ENCODE measurements at places on chromosomes 2 and 18.

- DNase-seq = no peak
Observed at GRCh38 chr2:112836163-112836560, 417 bp downstream of the IL1B start.

- no peak for DNase-seq
Observed at GRCh38 chr2:231743376-231744116, 35.2 kb downstream of the PTMA start.

DNA sequence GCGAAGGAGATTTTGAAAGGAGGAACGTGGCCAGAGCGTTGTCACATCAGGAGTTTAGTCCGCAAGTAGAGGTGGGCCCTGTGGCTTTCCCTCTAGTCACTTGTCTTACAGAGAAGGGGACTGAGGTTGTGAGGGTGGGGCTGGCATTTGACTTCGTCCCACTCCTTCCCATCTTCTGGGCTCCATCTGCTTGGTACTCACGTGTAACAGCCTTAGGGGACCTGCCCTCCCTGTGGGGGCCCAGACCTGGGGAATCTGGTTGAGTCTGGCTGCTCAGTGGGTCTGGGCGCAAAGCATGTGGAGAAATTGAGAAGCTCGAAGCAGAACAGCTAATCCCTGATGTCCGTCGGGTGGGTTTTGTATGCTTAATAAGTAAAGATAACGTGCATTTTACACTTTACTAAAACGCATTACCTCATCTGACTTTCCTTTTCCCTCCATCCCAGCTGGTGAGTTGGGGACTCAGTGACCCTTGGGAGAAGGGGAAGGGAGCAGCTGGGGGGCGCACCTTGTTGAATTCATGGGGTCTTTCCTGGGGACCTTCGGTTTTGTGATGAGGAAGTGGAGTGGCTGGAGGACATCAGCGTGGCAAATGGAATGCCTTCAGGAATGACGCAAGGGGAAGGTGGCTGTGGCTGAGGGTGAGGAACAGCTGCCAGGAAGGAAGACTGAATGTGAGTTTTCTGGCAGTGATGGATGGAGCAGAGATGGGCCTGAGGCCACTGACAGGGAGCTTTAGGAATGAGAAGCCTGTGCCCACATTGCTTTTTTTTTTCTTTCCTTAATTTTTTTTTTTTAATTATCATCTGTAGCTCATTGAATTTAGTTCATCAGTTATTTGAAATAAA is 44.8 kb downstream of the ASAP2 start:
- DNase-seq = no peak

DNA sequence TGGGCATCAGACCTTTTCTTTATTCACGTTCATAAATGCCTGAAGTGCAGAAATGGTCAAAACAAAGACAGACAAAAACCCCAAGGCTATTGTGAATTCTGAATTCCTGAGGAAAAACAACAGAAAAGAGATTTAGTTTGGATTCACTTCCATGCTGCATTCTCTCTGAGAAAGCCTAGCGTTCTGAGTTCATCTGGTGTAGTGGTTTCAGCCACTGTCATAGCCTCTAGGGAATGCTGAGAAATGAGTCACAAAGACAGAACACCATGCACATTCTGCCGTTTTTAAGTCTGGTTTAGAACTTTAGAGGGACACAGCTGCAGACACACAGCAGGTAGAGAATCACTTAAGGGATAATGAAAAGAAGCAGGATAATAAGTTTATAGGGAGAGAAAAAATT is 93.8 kb downstream of the LRP1B start:
- DNase-seq = no peak

DNA sequence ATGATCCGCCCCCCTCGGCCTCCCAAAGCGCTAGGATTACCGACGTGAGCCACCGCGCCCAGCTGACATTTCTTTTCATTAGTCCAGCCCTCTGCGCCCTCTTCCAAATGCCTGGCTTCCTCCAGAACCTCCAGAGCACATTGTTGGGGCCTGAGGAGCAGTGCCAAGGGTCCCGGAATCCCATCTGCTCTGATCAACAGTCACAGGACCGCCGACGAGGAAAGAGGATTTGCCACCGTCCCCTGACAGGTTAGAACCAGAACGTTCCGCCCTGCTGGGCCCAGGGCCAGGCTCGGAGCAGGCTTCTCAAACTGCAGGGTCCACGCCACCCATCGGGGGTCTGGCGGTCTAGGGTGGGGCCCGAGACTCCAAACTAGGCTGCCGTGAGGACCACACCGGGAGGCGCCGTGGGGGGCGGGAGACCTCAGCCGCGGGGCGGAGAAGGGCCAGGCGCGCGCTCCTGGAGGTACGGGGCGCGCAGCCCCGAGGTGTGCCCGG is 36.9 kb upstream of the ITM2C start:
- DNase-seq = no peak

- no peak for DNase-seq
Observed at GRCh38 chr2:203873461-203873860, 5.9 kb downstream of the CTLA4 start.

DNA sequence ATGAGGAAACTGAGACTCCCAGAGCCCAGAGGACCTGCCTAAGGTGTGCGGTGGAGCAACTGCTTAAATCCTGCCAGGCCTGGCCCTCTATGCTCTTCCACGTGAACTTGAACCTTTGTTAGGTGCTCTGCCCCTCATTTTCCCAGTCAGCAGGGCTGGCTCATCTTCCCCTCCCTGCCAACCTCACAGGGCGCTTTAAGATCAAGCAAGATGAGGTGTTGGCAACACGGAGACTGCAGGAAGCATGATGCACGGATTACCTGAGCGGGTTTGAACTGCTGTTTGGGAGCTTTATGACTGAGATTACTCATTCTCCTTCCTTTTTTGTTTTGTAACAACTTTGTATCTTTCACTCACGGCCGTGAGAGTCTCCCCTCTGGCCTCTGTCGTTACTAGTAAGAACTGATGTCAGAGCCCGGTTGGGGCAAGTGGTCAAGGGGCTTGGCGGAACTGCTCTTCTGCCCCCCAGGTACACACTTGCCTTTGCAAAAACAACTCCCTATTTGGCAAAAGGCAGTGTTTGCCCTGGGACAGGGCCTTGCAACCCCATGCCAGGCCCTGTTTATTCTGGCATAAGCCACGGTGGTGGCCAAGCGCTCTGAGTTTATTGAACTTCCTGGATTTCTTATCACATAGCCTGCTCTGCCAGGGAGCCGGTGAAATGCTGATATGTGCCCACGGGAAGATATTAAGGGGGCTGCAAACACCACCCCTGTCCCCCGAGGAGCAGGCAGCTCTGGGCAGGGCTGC is 127.8 kb downstream of the INHBB start:
- DNase-seq = no peak
